Activated naive CD8-positive, alpha-beta T cell treated with anti-CD3 and anti-CD28 coated beads, Interleukin-2, amount 10 ng/mL, durations not matched to agents 7 days and 5 days (primary cell): ENCODE measurements at places on chromosomes 6 and 20. TPM values are rescaled to one million over a fixed set of nuclear protein-coding genes. Genes with fewer than 3 reads are reported as not detected.

- H3K4me1 ChIP-seq: no peaks in the 10 kb centered on the region
- no peaks in the 10 kb centered on the region for H3K36me3 ChIP-seq
- H3K4me3 ChIP-seq: no peak overlapping the region
Observed at GRCh38 chr6:46274502-46274901, 103.7 kb upstream of the ENPP5 start.

DNA sequence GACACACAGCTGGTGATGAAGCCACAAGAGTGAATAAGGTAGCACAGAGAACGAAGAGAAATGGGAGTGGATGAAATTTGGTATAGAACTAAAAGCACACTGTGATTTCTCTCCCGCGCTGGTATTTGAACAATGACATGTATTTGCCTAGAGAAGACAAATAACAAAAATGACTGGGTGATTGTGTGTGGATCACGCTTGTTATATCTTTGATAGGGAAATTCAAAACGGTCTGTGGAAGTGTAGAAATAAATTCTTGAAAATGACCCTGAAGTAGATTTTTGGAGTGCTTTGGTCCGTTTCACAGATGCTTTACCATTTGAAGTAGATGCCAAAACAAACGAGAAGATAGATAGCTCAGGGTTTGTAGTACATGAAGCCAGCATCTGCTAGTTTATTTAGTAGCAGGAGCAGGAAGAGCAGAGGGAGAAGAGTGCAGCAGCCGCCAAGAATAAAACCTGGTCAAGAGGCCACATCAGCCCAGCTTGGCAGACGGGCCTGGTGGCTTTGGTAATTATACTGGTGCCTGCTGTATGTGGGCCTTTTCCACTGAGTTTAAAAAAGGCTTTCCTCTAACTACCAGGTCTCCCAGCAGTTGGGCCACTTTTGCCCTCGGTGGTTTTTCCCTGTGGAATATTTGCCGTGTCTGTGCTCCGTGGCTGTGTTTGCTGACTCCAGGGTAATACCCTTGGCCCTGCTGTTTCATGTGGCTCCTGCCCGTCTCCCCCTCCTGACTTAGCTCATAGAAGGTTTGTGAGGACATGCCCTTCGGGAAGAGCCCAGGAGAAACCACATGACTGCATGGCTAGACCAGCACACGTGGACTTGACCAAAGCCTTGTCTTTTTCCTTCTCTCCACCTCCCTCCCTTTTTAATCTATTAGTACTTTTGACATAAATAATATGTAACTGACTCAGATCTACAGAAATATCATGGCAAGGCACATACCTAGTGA, 294.0 kb downstream of the SOX4 start:
- H3K4me3 ChIP-seq: no peak overlapping the region
- no peak for DNase-seq
- no peaks in the 10 kb centered on the region for H3K27me3 ChIP-seq
- no peak overlapping the region for H3K27ac ChIP-seq
- peaks cover 3% of the 10 kb centered on the region for H3K4me1 ChIP-seq

DNA sequence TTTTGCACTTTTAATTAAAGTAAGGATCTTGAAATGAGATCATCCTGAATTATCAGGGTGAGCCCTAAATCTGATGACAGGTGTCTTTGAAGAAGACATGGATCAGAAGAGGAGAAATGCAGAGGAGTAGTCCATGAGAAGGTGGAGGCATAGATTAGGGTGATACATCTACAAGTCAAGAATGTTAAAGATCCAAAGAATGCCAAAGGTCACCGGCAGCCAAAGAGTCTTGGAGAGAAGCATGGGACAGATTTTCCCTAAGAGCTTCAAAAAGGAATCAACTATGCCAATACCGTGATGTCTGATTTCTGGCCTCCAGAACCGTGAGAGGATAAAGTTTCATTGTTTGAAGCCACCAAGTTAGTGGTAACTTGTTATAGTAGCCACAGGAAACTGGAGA, 59.0 kb upstream of the THEMIS start:
- peaks cover 38% of the 10 kb centered on the region for H3K36me3 ChIP-seq
- H3K4me1 ChIP-seq: peaks cover 19% of the 10 kb centered on the region
- no peak overlapping the region for H3K4me3 ChIP-seq
- H3K27me3 ChIP-seq: no peaks in the 10 kb centered on the region
- DNase-seq: no peak

DNA sequence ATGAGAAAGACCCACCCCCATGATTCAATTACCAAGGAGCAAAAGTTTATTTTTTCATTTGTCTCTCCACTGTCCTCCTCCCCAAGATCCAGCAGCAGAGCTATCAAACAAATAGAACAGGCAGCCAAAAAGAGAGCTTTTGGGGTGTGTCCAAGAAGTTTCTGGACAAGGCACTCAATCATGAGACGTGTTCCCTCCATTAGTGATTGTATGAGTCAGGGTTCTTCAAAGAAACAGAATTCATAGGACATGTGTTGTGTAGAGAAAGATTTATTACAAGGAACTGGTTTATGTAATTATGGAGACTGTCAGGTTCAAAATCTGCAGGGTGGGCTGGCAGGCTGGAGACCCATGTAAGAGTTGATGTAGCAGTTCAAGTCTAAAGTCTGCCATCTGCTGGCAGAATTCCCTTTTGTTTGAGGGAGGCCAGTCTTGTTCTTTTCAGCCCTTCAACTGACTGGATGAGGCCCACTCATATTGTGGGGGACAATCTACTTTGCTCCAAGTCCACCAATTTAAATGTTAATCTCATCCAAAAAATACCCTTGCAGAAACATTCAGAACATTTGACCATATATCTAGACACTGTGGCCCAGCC, 248.1 kb upstream of the OPRM1 start:
- DNase-seq: no peak
- no peak overlapping the region for H3K4me3 ChIP-seq
- no peaks in the 10 kb centered on the region for H3K36me3 ChIP-seq
- no peak overlapping the region for H3K27ac ChIP-seq
- H3K4me1 ChIP-seq: no peaks in the 10 kb centered on the region
- no peaks in the 10 kb centered on the region for H3K27me3 ChIP-seq

DNA sequence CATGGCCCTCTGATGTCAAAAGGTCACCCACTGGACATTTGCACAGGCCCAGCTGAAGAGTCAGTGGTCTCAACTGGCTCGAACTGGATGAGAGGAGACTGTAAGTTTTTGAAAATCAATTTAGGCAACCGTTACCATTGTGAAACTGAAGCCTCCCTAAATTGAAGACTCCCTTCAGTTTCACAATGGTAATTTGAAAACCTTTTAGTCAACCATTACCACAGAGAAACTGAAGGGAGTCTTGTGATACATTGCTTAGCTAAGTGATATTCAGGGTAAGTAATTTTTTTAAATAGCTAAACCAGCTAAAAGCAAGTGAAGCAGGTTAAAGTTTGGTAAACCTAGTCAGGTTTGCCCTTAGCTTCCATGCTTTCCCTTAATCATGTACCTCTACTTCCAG, 197.3 kb upstream of the NT5E start:
- no peak for DNase-seq
- no peaks in the 10 kb centered on the region for H3K27me3 ChIP-seq

GRCh38 chr20:52083627-52084232, 107.8 kb downstream of the ZFP64 start:
- H3K36me3 ChIP-seq: peaks cover 7% of the 10 kb centered on the region
- no peaks in the 10 kb centered on the region for H3K4me1 ChIP-seq
- H3K4me3 ChIP-seq: no peak overlapping the region

Gene WFDC5
- total RNA-seq: not detected

Gene ULBP3
- total RNA-seq: 0.94 TPM

Gene OR2H1
- total RNA-seq: not detected
